Kidney epithelial cell (primary cell): ENCODE measurements at places on chromosomes 7 and 10. TPM values are rescaled to one million over a fixed set of nuclear protein-coding genes. Genes with fewer than 3 reads are reported as not detected.
A peak's percentile ranks its signal among the peaks of the same experiment; 100 is the strongest.

DNA sequence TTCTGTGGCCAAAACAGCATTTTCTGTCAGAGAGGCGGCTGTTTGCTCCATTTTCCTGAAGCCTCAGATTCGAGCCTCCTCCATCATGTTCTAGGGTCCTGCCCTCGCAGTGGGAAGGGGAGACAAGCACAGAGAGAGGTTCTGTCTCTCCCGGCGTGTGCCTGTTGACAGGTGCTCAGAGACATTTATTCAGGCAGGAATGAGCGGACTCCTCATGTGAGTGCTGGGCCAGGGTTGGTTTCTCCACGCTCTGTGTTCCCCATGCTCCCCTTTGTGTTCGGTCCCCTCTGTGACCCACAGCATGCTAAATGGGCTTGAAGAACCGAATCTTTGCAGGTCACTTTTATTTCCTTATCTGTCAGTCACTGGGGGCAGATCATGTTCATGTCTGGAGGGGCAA is 374.6 kb downstream of the GLRX3 start:
- no peak for DNase-seq

Gene HOXA3
- total RNA-seq = 17.3 and 26.4 TPM in 2 replicates

- DNase-seq = no peak
Measured at GRCh38 chr10:69405221-69405620, 11.5 kb downstream of the TACR2 start.

Gene SPAG6
- 0.79 and 1.2 TPM in 2 replicates for total RNA-seq

DNA sequence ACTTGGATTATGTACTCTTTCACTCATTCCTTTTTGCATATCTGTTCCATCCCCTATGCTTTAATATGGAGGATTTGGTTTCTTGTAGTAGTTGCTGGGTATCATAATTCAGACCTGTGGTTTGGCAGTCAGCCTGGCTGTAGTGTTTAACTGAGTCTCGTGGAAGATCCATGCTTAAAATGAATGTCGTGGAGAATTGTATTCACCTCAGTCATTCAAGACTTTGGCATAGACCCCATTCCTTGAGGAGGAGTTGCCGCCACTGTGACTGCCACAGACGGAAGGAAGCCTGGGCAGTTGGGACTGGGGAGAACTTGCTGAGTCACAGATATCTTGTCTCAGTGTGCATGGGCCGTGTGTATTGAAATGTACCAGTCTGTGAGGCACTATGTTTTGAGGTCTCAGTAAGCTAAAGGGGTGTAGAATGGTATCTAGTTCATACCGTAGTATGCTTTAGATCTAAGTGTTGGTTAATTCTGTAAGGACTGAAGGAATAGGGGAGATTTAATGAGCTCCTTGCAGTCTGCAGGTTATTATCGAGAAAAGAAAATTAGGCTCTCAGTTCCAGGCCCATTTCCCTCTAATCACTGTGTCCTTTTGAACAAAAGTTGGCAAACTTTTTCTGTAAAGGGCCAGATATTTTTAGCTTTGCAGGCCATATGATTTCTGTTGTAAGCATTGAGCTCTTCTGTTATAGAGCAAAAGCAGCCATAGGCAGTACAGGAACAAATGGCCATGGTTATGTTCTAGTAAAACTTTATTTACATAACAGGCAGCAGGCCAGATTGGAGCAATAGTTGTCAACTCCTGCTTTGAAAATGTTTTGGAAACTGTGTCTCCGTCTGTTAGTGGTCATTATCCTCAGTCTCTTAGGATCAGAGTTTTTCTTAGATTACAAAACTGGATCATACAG is 76.8 kb downstream of the TPST1 start:
- DNase-seq = peak; percentile 44

Gene PLCE1
- 0.55 and 0.84 TPM in 2 replicates for total RNA-seq

Gene CALHM1
- not detected in 2 replicates for total RNA-seq

Gene HTR5A
- not detected in 2 replicates for total RNA-seq

GRCh38 chr7:30177965-30178364 is 43.2 kb downstream of the MTURN start:
- DNase-seq = no peak
